HEK293T (cell line): ENCODE measurements at places on chromosomes 3 and 15.

GRCh38 chr15:46416544-46416943, 781.7 kb downstream of the SQOR start:
- DNase-seq = no peak

GRCh38 chr15:70140543-70141375, 43.0 kb upstream of the TLE3 start:
- DNase-seq = no peak

DNA sequence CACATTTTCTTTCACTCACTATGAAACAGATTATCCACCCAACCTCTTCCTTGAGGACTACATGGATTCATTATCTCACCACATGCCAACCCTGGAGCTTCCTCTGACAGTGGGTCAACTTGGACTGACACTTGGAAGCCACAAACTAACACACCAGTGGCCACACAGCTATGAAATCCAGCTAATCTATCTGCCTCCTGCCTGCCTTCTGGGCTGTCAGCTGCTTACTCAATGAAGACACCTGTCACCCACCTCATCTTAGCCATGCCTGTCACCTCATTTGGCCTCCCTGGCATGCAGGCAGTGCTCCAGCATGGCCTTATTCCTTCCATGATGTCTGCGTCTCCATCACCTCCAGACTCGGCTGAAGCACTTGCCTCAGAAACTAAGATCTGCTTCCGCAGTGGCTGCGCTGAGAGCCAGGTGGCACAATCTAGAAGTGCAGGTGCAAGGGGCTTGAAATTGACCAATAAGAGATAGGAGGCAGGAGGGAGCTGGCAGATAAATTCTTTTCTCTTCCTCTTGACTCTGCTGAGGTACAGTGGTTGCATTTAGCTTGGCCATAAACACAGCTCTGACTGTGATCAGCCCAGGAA, 105.2 kb upstream of the RNF7 start:
- no peak for DNase-seq

DNA sequence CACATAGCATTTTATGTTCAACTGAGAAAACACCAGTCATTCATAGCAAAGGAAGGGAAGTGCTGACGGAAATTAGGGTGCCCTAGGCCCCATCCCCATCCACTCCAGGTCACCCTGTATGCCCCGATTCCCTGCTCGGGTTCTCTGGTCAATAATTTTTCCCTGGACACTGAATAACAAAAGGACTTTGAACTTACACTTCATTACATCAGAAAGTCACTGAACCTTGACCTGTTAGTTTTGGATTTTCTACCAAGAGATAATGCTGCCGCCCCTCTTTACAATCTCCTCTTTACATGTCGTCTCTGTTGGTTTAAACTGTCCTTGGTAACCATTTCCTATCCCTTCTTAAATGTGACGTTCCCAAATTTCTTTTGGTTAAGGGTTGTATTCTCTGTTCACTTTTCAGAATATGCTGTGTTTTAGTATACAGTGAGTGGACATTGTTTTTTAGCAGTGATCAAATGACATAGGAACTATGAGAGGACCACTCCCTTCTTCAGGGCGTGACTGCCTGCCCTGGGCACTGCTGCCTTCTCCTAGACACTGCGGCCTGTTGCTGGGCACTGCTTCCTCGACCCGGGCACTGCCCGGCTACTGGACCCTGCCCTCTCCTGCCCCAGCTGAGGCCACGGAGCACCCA, 13.6 kb upstream of the AHSG start:
- no peak for DNase-seq

DNA sequence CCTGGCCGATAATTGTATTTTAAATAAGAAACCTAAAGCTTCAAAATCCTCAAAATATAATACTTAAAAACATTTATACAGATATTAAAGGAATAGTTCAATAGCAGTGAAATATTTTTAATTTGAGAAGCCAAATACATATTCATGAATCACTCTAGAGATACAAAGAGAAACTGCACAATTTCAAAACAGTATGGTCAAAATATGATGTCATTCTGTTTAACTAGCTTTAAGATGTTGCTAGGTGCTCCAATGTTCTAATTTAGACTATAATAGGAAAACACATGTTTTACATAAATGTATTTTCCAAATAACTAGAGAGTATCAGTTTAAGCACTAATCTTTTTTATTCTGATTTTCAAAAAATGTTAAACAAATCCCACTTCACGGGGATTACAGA, 10.3 kb upstream of the NRROS start:
- DNase-seq = no peak

DNA sequence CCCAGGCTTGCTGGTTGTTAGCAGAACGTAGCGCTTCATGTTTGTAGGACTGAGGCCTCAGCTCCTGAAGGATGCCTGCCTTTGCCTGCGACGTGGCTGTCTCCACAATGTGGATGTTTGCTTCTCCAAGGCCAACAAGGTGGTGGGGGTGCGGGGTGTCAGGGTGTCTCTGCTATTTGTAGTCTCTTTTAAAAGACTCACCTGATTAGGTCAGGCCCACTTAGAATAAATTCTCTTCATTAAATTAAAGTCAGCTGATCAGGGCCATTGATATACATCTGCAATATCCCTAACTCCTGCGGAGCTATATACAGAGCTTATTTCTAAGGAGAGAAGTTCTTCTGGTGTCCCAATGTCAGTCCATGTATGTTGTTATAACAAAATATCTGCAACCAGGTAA, 44.8 kb downstream of the PTPRG start:
- no peak for DNase-seq

DNA sequence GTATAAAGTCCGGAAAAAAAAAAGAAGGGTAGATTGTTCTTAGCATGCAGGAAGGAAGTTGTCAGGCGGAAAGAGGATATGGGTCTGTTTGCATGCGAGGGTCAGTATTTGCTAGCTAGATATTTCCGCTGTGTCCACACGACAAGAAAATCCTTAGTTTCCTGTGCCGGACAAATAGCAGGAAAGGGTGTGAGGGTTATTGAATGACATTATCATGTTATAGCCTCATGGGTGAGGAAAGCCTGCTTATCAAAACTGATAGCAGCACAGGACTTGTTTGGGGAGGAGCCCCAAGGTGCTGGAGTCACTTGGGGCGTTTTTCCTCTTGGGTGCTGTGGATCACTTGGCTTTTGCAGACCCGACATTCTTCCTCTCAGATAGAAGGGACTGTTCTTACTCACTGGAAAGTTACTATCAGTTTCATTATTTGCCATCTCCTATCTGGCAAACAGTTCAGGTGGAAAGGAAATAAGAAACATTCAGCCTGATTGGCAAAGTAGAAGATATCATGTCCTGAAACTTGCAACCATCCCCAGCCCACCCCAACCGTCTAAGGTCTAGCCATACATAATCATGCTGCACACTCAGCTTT, 127.2 kb upstream of the DPH6 start:
- DNase-seq = no peak

DNA sequence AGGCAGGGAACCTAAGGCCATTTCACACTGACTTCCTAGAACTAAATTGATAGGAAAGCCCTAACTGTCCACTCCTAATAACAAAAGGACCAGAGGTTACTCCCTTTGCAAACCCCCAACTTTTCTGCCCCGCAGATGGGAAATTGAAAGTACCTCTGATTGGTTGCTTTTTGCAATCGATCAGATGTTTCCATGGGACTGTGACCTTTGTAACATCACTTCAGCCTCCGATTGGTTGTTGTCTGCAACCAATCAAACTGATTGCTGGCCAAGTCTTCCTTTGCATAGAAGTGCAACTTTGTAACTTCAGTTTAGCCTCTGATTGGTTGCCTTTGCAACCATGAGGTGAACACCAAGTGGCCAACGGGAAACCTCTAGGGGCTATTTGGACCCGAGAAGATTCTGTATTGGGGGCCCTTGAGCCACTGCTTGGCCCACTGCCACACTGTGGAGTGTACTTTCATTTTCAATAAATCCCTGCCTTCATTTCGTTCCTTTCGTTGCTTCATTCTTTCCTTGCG, 11.3 kb upstream of the KNL1 start:
- DNase-seq = no peak

DNA sequence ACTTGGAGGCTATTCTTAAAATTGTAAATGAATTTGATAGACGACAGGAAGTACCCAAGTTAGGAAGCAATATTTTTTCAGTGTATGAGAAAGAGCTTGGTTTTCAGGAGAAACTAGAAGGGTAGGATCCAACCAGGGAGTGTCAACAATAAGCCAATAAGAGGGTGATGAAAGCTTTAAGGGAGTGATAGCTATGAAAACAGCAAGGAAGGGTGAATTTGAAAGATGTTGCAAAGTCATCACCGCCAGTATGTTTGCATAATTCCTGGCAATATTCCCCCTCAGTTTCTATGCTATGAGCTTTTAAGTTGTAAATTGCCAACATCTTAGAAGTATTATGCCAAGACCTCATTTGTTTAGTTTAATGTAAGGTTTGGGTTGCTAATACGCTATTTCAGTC, 11.8 kb upstream of the CSTA start:
- DNase-seq = no peak

- no peak for DNase-seq
These were observed 512.5 kb downstream of the AGBL1 start for GRCh38 chr15:86591994-86592735.

DNA sequence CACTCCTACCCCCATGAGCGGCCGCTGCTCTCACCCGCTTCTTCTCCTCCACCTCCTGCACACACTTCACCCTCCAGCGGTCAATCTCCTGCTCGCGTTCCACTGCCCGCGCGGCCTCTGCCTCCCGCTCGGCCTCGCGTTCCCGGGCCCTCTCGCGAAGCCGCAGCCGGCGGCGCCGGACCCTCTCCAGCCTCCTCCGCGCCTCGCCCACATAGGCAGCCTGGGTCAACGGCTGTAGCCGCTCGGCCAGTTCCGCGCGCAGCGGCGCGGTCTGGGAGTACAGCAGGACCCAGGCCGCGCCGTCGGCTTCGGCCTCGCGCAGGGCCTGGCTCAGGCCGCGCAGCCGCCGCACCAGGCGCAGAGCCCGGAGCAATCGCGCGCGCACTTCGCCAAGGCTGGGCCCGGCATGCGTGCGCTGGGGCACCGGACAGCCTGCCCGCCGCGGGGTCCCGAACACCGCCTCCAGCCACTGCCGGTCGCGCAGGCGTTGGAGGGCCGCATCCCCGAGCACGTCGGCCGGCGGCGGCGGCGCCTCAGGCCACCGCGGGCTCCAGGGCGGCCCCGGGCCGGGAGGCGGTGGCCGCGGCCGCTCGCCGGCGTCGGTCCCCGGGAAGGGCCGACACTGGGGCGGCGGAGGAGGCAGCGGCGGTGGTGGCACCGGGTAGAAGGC, 595 bp downstream of the PDCD7 start:
- peak; percentile 32 for DNase-seq

- no peak for DNase-seq
These were observed 1.1 kb upstream of the TRPM1 start for GRCh38 chr15:31102374-31103342.

DNA sequence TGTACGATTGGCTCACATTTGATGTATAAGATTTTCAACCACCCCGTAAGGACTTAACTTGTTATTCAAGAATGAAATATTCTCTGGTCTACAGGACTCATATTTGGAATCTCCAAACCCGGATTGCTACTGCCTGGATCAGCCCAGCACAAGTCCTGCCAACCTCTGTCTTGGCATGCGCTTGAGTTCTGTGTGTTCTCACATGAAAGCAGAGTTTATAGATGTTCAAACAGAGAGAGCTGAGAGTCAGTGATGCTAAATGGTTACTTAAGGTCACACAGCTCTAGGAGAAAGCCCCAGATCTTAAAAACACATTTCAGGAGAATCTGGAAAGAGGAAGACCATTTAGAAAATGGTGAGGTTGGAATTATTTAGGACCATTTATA, 268.0 kb upstream of the TBL1XR1 start:
- DNase-seq = no peak

DNA sequence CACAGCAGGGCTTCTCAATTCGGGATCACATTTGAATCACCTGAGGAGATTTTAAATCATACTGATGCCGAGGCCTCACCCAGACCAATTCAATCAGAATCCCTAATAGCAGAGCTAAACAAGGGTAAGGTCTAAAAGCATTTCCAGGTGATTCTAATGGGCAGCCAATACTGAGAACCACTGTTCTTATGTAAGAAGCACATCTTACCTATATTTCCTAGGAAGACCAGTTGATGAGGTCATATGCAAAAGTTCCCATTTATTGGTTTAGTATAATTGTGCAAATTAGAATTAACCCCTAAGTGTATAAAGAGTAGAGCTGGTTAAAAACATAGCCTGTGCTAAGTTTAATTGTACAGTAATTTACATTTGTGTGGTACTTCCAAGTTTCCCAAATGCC, 2.1 kb downstream of the TIGIT start:
- DNase-seq = no peak

DNA sequence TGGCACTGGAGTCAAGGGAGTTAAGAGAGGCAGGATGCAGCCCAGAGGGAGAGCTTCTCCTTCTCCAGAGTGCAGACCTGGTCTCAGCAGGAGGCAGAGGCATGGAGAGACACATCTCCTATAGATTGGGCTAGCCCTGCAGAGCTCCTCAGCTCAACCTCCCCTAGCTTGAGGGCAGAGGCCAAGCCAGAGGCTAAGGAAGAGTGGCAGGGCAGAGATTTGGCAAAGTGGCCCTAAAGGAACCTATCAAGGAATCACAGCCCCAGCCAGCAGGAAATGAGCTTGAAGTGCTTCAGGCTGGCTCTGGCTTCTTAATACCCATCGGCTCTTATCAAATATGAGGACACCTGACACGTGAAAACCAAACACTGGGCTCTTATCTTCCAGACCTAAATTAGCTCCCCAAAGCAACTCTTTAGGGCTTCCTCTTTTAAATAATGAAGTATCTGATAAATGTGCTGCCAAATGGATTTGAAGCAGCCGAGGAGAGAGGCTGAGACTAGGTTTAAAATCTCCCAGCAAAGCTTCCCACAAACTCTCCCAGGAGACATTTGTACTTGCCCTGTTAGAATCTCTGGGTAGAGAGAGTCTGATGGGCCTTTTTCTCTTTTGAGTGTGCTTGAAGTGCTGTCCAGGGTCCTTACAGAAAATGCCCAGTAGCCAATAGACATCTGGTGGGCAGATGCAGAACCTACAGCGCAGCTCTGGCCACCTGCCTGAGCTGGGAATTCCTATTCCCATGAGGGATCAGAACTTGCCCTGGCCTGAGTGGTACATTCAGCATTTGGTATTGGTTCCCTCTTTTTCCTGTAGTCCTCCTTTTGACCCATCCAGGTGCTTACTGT, 271.4 kb downstream of the CLSTN2 start:
- peak; percentile 39 for DNase-seq

GRCh38 chr3:8678751-8679150, 34.2 kb upstream of the SSUH2 start:
- DNase-seq = no peak

DNA sequence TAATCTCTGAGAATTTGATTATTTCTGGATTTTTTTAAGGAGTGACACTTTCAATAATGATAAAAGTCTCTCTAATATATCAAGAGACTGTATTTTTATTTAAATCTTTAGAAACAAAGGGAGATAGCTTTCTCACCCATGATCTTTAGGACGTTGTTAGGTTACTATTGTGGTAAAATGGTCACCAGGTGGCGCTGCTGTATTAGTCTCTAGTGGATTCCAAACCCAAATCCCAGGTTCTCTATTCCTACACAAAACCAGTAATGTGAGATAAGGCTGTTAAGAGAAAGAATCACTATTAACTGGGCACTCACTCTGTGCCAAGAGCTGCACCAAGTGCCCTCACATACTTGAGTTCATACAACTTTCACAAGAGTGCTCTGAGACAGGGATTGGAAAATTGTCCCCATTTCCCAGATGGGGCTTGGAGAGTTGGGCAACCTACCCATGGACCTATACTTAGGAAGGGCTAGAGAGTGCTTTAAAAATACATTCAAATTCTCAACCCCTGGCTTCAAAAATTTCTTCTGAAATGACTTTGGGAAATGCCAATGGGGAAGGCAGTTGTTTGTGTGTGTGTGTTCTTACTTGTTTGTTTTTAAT, 593.4 kb upstream of the TGFBR2 start:
- peak; percentile 50 for DNase-seq
